ENCODE measurements at places on chromosomes 5 and 9.
A peak's percentile ranks its signal among the peaks of the same experiment; 100 is the strongest.

GRCh38 chr5:175567954-175568353, 89.6 kb downstream of the SFXN1 start:
- DNase-seq, result no peak

DNA sequence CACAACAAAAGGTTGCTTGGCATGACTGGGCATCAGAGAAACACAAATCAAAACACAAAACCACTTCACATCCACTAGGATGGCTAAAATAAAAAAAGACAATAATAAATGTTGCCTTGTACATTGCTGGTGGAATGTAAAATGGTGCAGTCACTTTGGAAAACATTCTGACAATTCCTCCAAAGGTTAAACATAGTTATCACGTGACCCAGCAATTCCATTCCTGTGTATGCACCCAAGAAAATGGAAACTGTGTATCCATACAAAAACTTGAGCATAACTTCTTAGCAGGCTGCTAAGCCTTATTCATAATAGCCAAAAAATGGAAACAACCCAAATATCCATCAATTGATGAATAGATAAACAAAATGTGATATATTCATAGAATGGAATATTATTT, 10.2 kb upstream of the SLC46A2 start:
- DNase-seq, result no peak

GRCh38 chr5:37047947-37048346, 171.4 kb downstream of the NIPBL start:
- DNase-seq, result no peak

DNA sequence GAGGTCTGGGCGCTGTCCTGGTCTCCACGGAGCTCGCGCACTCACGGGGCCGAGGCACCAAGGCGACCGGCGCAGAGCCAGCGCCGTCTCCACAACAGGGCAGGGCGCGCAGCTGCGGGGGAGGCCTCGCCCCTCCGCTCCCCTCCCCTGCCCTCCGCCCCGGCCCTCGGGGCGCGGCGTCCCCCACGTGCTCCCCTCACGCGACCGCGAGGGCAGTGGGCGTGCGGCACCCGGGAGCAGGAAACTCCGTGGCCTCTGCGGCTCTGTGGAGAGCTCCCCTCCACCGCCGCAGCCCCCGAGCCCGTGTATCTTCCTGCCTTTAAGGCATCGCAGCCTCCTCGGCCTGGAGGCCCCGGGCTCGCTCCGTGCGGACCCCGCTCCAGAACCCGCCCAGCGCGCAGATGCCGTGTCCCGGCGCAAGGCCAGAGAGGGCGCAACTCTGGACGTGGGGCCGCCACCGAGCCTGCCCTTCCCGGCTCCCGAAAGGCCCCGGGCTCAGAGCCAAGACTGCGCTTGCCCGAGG, 708 bp upstream of the TUBB4B start:
- peak; percentile 64 for DNase-seq

- no peak for DNase-seq
Measured at GRCh38 chr9:88772575-88772974, 218.7 kb upstream of the S1PR3 start.

DNA sequence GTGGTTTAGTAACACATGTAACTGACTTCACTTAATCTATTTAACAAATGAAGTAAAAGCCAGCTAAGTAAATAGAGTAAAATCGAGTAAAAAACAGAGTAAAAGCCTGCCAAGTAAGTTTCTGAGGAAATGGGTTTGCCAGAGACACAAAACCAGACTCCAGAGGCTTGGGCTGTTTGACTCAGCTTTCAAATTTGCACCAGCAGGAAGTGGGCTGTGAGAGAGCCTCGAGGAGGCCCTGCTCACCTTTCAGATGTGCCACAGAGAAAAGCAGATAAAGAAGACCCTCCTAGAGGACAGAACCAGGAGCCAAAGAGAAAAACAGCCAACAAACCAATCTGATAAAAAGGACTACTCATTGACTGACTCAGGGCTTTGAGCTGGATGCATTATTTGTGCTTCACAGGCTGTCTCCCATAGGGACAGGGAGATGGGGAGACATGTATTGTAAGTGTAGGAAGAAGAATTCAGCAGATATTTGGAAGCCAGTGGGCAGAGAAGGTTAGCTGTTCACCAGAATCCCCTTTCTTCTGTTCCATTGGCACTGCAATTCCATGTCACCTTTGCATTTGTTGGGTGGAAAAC, 14.4 kb upstream of the AMACR start:
- peak; percentile 85 for DNase-seq

GRCh38 chr5:95966005-95966404, 4.4 kb upstream of the ELL2 start:
- no peak for DNase-seq

All from activated CD4-positive, alpha-beta T cell treated with anti-CD3 and anti-CD28 coated beads, Interleukin-2, Interleukin-4, amounts not matched to agents 100 ng/mL and 50 ng/mL, durations not matched to agents 16 hours and 8 hours (primary cell).